ENCODE measurements at places on chromosomes 6 and 20.

- no peak for DNase-seq
Observed at GRCh38 chr6:111154981-111155380, 67.7 kb downstream of the SLC16A10 start.

GRCh38 chr6:112457886-112458285 is 110.8 kb downstream of the RFPL4B start:
- no peak for DNase-seq

- no peak for DNase-seq
Observed at GRCh38 chr6:138849791-138850190, 53.9 kb downstream of the ECT2L start.

GRCh38 chr6:33766921-33767907 is 20.5 kb upstream of the IP6K3 start:
- DNase-seq, result no peak

DNA sequence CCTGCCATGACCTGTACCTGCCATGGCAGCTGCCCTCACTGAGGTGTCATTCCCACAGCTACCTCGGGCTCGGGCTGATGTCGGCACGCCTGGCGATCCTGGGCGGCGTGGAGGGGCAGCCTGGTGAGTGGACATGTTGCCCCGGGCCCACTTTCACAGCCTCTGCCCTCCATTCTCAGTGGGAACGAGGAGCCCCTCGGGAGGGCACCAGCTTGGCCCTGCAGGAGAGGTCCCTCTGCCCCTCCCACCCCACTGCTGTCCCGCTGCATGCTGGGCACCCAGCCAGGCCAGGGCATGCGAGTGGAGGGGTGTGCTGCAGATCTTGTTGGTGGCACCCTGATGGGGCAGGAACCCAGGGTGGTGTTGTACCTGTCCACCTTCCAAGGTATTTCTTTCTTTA is 23.0 kb downstream of the ENTPD6 start:
- DNase-seq, result no peak

Measured in activated CD8-positive, alpha-beta memory T cell treated with anti-CD3 and anti-CD28 coated beads for 1 hour (primary cell).